ENCODE measurements at places on chromosomes 6 and 20.

- DNase-seq = no peak
These were observed 127.2 kb downstream of the PLCB4 start for GRCh38 chr20:9196110-9196509.

- no peak for DNase-seq
These were observed 281.2 kb upstream of the SUPT3H start for GRCh38 chr6:45658958-45659357.

DNA sequence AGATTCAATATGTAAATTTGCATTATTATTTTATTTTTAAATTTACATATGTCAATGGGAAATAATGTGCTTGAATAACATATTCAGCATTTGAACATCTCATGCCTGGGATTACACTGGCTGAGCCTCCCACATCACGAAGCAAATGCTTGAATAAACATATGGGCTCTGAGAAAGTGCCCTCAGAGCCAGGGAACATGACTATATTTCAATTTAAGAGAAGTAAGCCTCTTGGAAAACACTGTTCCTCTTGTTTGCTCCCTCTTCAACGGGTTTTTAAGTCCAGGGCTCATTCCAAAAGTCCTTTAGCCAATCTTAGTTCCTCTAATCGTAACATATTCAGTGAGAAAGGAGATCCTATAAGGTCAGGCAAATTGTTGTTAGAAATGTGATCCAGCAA is 122.0 kb downstream of the GMPR start:
- DNase-seq = no peak

DNA sequence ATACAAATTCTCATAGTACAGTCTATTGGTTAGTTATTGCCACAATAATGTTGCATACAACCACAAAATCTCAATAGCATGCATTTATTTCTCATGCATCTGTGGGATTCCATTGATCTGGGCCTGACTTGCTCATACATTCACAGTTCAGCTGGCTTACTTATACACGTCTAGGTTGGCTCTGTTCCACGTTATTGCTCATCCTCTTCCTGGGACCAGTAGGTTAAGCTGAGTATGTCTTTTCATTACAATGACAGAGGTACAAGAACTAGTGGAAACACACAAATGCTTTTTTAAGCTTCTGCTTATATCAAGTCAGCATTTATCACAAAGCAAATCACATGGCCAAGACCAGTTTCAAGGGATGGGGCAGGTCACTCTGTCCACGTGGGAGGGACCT is 485.3 kb upstream of the BTBD3 start:
- DNase-seq = no peak

Data from right hindlimb (tissue), 1 donor.